ENCODE measurements at places on chromosomes 3 and 15.

DNA sequence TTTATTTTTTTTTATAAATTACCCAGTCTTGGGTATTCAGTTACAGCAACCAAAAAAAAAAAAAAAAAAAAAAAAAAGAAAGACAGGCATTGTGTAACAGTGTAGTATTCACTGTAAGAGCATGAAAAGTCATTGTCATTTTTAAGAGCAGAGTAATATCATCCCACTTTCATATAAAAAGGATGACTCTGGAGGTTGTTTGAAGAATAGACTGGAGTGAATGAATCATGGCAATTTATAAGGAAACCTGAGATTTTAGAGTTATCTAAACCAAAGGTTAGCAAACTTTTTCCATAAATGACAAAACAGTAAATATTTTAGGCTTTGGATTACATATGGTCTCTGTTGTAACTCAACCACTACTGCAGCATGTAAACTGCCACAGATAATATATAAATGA lies 794.9 kb downstream of the NTRK3 start:
- DNase-seq, result peak; percentile 70

- peak; percentile 42 for DNase-seq
Observed at GRCh38 chr3:86245360-86245759, 745.6 kb downstream of the VGLL3 start.

DNA sequence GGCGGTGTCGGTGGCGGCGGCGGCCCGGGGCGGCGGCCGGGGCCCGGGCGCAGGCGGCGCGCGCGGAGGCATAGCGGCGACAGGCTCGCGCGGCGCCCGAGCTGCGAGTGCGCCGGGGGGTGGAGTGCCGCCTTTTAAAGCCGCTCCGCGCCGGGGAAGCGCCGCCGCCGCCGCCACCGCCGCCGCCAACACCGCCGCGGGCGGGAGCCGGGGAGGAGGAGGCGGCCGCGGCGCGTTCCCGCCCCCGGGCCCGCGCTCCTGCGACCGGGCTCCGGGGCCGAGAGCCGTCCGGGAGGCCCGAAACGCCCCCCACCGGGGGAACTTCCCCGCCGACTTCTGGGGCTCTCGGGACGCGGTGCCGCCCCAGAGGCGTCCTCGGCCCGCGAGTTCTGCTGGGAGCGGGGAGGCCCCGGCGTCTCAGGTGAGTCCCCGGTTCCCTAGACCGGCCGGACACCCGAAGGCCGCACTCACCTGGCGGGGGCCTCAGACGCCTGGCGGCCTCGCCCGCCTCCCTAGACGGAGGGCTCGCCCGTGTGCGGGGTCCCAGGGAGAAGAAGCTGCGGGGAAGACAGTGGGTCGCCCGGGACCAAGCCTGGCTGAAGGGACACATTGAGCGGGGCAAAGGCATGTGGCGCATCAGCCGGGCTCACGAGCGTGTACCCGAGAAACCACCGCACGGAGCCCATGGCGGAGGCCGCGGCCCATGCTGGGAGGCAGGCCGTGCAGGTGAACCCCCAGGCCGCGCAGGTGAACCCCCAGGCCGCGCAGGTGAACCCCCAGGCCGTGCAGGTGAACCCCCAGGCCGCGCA lies at the start of gene PCSK6:
Gene PCSK6 (minus strand): TSS at position 109 of the 809 bp plus-strand sequence. CDS start 37 bp downstream, at position 72.
- no peak for DNase-seq

DNA sequence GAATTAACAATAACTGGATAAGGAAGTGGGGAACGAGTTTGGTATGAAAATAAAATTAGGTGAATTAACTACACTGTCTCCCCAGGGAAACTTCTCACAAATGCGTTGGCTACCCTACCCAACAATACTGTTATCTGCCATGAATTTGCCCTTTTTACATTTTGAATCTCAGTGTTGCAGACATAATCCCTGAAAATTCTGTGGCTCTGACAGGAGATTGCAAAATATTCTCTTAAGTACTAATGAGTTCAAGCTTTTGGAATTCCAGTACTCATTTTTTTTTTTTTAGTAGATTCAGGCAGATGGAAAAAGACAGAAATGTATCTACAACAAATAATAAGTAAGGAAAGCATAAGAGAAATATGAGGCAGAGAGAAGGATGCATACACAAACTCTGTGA lies 332.6 kb downstream of the LSAMP start:
- DNase-seq, result no peak

DNA sequence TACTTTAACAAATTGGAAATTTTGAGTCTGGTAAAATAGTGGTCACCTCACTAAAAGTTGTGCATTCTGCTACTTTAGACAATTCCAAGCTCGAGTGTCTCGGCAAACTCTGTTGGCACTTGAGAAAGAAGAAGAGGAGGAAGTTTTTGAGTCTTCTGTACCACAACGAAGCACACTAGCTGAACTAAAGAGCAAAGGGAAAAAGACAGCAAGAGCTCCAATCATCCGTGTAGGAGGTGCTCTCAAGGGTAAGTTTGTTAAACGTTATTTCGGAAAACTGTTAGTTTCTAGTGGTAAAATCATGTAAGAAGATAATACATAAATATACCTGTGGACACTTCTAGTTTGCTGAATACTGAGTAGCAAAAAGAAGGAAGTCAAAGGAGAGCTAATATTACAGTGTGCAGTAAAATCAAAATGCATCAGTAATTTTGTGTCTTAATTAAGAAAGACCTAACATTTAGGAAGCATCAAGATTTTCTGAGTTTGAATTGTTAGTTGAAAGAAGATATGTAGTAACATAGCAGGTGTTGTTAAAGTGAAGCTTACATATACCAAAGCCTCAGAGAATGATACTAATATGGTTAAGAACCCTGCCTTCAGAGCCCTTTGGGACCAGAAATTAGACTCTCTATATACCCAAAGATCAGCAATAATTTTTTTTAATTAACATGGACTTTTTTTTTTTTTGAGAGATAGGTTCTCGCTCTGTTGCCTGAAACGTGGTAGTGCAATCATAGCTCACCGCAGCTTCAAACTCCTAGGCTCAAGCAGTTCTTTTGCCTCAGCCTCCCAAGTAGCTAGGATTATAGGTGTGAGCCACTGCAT lies 23.0 kb downstream of the BUB1B start:
- no peak for DNase-seq

DNA sequence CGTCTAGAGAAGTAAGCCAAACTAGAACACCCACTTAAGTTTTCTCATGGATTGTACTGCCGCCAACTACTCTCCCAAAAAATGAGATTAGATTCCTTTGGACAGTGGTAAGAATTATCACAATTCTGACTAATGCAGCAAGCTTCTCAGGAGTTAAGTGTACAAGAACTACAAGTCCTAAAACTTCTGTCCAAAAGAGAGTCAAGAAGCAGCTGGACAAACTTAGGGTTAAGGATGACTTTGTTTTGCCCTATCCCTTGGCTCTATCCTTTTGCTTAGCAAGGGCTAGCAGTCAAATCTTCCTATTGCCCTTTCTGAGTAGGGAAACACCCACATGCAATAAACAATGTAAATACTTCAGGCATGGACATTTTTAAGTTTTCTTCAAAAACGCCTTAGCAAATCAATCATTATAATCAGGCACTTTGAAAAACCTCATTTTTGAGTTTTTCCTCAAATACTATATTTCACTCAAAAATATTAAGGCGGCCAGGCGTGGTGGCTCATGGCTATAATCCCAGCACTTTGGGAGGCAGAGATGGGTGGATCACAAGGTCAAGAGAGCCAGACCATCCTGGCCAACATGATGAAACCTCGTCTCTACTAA lies 19.5 kb downstream of the RAF1 start:
- DNase-seq, result no peak

Data from PC-3 (cell line).